T-helper 17 cell (primary cell): ENCODE measurements at places on chromosomes 3 and 15.

GRCh38 chr15:50229336-50229735 lies 36.2 kb downstream of the HDC start:
- DNase-seq = no peak

- DNase-seq = no peak
Observed at GRCh38 chr3:39086144-39086543, 21.3 kb downstream of the GORASP1 start.

DNA sequence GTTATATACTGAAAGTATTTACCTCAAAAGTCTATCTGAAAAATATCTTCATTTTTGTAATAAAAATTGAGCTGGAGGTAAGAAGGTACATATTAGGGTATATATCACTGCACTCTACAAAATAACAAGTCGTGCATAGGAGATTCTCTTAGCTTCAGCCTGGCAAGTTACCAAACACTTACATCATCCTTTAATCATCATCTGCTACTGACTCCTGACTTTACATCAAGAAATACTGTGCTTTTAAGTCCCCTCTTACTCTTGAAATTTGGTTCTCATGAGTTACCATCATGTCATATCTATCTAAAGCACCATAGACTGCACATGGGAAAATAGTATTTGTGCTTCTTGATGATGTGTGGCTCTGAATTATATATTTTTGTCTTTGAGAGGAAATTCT lies 50.8 kb downstream of the LYSMD4 start:
- DNase-seq = no peak

GRCh38 chr15:65058394-65059368 lies 9.1 kb downstream of the RASL12 start:
- no peak for DNase-seq

DNA sequence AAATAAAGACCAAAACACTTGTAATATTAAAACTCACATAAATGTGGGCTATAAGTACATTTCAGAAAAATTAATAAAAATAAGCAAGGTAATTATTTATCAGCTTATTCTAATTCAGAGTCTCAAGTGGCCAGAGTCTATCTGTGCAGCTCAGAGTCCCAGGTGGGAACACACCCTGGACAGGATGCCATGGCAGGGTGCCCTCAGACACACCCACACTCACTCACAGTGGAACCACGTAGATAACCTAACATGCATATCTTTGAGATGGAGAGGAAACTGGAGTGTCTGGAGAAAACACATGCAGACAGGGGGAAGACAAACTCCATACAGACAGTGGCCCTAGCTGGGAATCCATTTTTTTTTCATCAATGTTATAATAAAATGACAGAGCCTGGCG lies 37.2 kb downstream of the FSIP1 start:
- no peak for DNase-seq
